ENCODE measurements at places on chromosomes 16 and 17.

- DNase-seq, result peak; percentile 33
Measured at GRCh38 chr17:59842901-59843652, 49.7 kb downstream of the TUBD1 start.

- DNase-seq, result no peak
Measured at GRCh38 chr17:66964930-66965800, 658 bp downstream of the CACNG4 start.

DNA sequence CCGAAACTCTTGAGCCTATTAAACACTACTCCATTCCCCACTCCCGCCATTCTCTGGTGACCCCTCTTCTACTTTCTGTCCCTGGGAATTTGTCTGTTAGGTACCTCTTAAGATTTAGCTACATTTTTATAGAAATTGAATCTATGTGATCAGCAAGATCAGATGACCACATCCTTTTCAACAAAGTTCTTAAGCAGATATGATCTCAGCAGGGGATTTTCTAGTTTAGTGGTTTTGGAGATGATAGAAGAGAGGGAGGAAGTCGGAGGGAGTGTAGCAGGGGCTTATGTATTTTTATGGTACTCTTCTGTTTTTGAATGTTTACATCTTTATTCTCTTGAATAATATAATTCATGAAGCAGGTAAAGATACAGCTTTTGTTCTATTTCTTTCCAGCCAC lies 40.8 kb downstream of the RPA1 start:
- DNase-seq, result no peak

GRCh38 chr16:76370344-76370743 lies 93.1 kb downstream of the CNTNAP4 start:
- no peak for DNase-seq

GRCh38 chr16:55571191-55571897 lies 4.9 kb downstream of the CAPNS2 start:
- no peak for DNase-seq

DNA sequence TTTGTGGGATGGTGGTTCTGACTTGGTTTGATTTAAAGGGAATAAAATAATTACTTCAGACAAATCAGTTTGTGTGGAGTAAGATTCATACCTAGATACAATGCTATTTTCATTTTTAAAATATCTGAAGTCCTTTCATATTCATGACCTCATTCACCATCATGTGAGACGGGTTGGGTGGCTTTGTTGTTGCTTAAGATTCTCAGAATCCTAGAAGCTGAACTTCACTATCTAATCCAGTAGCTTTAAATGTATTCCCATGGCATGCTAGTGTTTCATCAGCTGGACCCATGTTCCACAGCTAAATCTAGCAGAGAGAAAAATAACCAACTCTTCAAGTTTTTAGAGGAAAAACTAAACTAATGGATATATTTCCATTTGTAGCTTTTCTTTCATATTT lies 2.7 kb upstream of the AMFR start:
- DNase-seq, result no peak

DNA sequence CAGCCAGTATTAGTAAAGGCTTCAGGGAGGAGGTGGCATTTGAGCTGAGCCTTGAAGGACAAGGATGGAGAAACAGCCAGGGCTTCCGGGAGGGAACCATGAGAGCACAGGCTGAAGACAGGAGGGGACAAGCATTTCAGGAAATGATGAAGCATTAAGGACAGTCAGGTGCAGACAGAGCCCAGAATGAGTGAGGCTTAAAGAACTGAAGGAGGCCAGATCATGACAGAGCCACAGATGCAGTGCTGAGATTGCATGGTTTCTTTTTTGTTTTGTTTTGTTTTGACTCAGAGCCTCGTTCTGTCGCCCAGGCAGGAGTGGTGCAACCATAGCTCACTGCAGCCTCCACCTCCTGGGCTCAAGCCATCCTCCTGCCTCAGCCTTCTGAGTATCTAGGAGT lies 211.5 kb downstream of the SOX9 start:
- no peak for DNase-seq

DNA sequence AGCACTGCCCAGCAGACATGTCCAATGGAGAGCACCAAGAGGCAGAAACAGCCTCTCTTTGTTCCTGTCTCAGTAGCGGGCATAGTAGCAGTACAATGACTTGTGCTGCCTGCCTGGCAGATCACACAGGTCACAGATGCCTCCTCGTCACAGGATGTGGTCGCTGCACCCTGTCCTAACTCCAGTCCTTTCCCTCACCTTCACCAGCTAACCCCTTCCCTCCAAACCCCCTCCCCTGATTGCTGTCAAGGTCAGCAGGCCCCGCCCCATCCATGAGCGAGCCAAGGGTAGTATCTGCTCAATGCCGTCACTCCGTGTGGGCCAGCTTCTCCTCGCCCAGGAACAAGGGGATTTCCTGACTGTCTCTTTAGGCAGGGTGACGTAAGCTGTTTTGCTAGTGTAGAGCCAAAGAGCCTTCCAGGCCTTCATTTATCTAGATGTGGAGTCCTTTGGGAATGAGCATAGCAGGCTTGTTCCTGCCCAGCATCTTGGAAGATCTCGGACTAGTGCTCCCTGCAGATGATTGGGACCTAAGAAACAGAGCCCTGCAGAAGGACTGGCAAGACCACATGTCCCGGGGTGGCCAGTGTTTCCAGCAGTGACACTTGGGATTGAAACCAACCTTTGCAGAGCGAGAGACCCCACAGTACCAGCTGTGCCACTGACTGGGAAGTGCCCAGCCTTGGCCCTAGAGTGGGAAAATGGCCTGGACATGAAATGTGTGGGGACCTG lies 75.9 kb upstream of the TNRC6C start:
- peak; percentile 89 for DNase-seq

- DNase-seq, result no peak
Measured at GRCh38 chr17:57639381-57639780, 105.7 kb downstream of the CCDC182 start.

DNA sequence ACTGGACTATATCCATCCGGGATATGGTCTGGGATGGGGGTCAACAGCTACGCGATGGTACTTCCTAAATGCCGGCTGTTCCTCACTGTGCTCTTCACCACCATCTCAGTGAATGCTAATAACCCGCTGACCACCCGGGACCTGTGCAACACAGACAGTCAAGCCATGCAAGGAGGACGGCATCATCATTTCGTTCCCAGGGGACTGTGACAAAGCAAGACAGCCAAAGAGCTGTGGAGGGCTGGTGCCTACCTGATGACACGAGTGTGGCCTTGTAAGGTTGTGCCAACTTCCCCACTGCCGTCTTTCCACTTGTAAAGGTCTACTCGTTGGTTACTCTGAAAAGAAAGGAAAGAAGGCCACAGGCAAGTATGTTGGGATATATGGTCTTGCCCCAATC lies 33.7 kb downstream of the WDR59 start:
- no peak for DNase-seq

- DNase-seq, result no peak
Measured at GRCh38 chr16:51766739-51767138, 615.7 kb upstream of the SALL1 start.

- DNase-seq, result no peak
Measured at GRCh38 chr17:7406235-7406825, 1.3 kb upstream of the NLGN2 start.

DNA sequence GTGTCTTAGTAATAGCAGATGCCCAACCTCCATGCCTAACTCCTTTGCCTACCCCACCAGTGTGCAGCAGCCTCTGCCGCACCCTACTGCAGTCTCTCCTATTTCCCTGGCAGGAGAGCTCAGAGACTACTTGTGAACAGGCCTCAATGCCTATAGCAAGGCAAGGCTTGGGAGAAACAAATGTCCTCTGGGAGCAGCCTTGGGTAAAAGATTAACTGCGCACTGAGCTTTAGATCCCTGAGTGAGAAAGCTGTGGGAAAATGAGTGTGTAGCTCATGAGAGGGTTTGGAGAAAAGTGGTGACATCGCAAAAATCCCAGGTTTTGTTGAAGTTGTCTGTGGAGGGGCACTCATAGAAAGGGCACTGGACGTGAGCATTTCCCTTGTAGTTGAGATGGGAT lies 335.8 kb downstream of the WWOX start:
- DNase-seq, result no peak

DNA sequence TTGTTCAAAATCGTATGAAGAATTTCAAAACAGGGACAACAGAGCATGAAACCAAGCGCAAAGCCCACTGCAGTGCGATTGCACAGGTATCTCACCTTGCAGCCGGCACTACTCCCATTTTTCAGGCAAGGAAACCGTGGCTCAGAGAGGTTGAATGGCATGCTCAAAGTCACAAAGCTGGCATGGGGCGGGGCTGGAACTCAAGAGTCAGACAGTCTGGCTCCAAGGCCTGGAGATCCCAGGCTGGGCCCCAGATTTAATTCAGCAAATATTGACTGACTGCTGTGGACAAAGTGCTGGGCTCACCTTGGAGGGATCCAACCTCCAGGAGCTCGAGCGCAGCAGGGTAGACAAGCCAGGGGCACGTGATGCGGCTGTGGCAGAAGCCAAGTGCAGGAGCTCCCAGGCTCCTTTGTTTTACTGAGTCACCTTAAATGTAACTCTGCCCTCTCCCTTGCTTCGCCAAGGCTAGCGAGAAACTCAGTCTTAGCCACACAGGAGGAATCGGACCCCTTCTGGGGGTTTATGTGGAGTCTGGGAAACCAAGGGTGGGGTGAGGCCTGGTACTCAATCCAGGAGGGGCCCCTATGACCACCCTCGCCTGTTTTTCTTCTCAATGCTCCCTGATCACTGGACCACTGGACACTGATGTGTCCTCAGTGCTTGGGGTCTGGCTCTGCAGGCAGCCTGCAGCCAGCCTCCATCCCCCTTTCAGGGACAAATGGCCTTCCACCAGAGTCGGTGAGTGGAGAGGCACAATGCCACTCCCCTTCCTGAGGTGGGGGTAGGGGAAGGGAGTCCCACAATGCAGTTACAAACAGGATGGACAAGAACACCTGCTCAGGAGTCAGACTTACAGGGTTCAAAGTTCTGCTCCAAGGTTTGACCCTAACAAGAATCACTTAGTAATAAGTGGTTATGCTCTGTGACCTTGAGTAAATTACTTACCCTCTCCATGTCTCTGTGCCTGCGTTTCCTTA lies 3.9 kb upstream of the SPATA20 start:
- DNase-seq, result no peak

DNA sequence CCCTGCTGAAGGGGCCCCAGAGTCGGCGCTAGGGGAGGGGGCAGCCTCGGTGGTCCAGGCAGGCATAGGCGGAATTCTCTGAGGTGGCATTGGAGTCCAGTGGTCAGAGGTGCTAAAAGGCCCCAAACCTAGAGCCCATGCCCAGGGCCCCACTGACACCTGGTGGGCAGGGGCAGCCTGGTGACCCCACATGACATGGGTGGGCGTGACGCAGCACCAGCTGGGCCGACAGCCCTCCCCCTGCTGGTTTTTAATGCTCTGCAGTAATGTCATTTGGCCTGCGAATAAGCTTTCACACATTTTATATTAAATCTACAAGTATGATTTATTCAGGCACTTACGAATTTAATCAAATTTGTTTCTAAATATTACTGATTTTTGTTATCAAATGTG lies 2.1 kb upstream of the RNPS1 start:
- DNase-seq, result no peak

DNA sequence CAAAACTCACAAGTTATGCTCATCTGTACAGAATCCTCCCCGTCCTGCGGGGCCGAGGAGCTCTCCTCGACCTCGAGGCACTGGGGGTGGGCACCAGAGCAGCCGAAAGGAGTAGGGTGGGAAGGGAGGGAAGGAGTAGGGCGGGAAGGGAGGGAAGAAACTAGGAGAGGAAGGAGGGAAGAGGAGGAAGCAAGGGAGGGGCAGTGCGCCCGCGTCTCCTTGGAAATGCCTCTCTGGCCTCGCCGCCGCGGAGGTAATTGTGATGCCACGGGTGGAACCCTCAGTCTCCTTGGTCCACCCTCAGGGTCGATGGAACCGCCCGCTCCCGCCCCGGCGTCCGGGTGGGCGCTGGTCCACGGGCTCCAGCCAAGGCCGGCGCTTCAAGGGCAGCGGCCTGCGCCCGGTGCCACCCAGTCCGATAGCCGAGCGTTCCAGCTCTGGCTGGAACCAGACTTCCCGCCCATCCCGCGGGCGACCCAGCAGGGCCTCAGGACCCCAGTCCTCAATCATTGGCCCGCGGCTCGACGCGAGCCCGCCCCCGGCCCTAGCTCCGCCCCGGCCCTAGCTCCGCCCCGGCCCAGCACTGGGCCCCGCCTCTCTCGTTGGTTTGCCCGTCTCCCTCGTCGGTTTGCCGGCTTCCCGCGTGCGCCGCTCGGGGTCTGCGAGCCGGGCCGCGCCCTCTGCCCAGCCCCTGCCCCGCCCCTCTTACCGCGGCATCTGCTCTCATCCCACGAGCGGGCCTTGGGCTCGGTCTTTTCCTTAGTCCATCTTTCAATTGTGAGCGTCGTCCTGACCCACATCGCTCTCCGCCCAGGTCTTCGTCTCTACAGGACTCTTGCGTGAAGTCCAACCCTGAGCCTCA lies 596 bp downstream of the PROCA1 start:
- peak; percentile 83 for DNase-seq

DNA sequence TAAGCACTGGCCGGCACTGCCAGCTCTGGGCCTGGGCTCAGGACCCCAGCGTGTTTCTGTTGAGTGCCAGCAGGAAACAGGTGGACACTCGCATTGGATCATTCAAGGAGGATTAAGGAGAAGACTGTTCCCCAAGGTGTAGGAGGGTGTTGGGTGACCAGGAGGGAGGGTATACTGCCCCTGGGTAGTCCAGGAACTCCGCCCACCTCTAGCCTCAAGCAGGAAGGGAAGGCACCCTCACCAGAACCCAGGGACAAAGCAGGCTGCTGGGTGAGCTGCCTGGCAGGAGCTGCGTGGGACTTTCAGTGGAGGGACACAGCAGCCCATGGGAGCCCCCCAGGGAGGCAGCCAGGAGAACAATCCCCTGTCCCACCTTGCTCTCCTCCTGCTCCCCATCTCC lies 7.7 kb upstream of the RAB37 start:
- DNase-seq, result no peak

- no peak for DNase-seq
Measured at GRCh38 chr17:37365589-37365988, 10.2 kb upstream of the C17orf78 start.

DNA sequence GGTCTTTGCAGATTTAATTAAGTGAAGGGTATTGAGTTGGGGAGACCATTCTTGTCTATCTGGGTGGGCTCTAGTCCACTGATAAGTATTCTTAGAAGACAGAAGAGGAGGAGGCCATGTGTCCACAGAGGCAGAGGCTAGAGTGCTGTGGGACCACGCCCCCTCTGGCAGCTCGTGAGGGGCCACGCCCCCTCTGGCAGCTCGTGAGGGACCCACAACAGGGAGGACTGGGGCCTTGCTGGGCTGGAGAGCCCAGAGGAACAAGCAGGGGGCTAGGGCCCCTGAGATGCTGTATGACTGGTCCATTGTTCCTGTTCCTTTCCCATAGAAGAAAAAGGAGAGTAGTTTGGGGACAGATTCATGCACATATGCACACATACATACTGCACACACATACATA lies 106.8 kb downstream of the METRNL start:
- DNase-seq, result no peak

- no peak for DNase-seq
Measured at GRCh38 chr17:10617120-10617505, 40.0 kb downstream of the MYH3 start.

GRCh38 chr17:69326377-69327059 lies 415 bp downstream of the ABCA5 start:
- DNase-seq, result no peak

Measured in effector CD4-positive, alpha-beta T cell (primary cell).